Smooth muscle cell of the brain vasculature (primary cell): ENCODE measurements at places on chromosomes 2 and 18.

GRCh38 chr18:54205959-54206358 is 18.5 kb downstream of the MBD2 start:
- DNase-seq, result no peak

GRCh38 chr2:209845666-209846065 is 74.0 kb downstream of the UNC80 start:
- no peak for DNase-seq

DNA sequence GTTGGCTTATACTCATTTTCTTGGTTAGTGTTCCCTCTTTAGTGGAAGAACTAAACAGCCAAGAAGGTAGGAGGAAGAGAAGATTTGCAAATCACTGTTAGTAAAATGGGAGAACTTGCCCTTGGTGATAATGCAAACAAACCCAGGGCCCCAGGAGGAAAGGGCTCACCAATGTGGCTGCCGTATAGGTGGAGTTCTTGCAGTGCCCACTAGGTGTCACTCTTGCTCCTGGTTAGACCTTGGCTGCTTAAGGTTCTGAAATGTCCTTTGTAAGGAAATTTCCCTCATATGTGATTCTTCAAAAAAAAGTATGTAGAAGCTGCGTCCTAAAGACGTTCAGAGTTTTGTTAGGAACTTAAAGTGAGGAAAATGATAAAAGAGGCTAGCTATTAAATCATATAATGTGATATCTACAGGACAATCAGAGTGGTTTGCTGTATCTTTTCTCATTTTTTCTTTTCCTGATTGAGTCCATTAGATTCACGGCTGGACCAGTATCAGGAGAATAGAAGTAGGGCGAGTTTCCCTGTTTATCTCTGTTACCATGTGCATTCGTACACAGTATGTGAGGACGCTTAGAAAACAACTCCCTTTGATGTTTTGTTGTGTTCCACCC is 48.6 kb downstream of the RPIA start:
- peak; percentile 33 for DNase-seq

- no peak for DNase-seq
Measured at GRCh38 chr18:77076111-77076510, 56.5 kb downstream of the MBP start.

- DNase-seq, result no peak
Measured at GRCh38 chr2:100105678-100106054, 36.7 kb downstream of the AFF3 start.
